Foreskin keratinocyte (primary cell): ENCODE measurements at places on chromosomes 5 and 9. TPM values are rescaled to one million over a fixed set of nuclear protein-coding genes. Genes with fewer than 3 reads are reported as not detected.

DNA sequence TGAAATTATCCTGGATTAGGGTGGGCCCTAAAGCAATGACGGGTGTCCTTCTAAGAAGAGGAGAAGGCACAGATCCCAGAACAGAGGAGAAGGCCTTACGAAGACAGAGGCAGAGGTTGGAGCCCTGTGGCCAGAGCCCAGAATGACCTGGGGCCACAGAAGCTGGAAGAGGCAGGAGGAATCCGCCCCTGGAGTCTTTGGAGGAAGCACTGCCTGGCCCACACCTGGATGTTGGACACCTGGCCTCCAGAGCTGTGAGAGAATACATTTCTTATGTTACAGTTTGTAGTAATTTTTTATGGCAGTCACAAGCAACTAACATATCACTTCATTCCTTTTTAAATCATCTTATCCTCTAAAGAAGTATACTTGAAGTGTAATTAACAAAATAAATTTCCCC, 8.5 kb downstream of the MRPL36 start:
- no peak for DNase-seq

Gene ARHGEF37
- polyA plus RNA-seq, result 0.96 and 1.2 TPM in 2 replicates

DNA sequence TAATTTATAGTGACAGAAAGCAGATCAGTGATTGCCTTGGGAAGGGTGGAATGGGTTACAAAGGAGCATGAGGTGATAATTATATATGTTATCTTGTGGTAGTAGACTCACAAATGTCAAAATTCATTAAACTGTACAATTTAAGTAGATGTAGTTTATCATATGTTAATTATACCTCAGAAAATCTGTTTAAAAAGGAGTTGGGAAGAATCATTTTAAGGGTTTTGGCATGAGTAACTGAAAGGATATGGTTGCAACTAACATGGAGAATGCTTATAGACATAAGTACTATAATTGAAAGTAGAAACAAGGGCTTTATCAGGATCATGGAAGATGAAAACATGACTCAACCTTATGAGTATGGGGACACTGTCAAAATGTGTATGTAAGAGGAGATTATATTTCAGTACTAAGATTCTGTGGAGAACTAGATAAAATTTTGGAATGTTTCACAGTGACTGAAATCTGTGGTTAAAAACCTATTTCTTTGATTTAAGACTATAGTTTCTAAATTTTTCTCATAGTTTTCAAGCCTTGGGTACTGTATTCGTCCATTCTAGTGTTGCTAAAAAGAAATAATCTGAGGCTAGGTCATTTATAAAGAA, 73.3 kb downstream of the FCHO2 start:
- no peak for DNase-seq

Gene TAS2R1
- not detected in 2 replicates for polyA plus RNA-seq

- no peak for DNase-seq
These were observed 126.5 kb downstream of the MAST4 start for GRCh38 chr5:66722686-66723085.

Gene IRX2
- 10.9 and 12.7 TPM in 2 replicates for polyA plus RNA-seq

Gene EMB
- 20.3 and 22.3 TPM in 2 replicates for polyA plus RNA-seq

DNA sequence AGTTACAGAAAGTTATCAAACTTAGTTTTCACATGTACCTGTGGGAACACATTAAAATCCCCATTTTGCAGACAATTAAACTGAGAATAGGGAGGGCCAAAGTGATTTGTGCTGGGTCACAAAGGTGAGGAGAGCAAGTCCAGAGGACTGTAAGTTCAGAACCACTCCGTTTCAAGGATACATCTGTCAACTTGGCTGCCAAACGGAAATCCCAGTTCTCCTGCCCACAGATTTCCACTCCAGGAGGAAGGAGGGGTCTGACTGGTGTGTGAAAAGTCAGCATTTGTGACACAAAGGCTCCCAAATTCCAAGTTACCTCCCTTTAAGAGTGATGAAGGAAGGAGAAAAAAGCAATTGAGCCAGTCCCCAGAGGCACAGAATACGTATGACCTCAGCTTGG, 42.3 kb downstream of the PRELID2 start:
- no peak for DNase-seq

GRCh38 chr5:93580927-93581445, at the start of gene NR2F1-AS1:
Gene NR2F1-AS1, minus strand, starts transcription at chr5:93581219.
- no peak for DNase-seq

GRCh38 chr5:28766565-28767158, 1728.3 kb upstream of the CDH9 start:
- DNase-seq, result no peak

Gene SPZ1
- polyA plus RNA-seq, result not detected in 2 replicates

GRCh38 chr5:12214267-12215015, 310.2 kb upstream of the CTNND2 start:
- DNase-seq, result peak; percentile 57

DNA sequence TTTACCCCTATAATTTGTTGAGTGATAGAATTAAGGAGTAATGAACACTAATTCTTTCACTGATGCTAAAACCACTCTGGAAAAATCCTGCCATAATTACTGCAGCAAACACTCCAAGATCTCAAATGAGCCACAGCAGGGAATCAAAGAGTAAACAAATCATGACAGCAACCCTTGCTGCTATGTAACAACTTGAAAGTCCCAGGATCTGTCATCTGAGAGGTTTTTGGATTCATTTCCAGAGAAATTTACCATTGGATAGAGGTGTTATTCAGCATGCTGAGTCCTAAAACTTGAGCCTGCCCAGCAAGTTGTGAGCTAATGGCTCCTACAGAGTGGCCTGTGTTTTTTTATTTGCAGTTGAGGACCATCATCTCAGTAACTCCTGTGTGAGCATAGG, 59.2 kb downstream of the PRLR start:
- no peak for DNase-seq

DNA sequence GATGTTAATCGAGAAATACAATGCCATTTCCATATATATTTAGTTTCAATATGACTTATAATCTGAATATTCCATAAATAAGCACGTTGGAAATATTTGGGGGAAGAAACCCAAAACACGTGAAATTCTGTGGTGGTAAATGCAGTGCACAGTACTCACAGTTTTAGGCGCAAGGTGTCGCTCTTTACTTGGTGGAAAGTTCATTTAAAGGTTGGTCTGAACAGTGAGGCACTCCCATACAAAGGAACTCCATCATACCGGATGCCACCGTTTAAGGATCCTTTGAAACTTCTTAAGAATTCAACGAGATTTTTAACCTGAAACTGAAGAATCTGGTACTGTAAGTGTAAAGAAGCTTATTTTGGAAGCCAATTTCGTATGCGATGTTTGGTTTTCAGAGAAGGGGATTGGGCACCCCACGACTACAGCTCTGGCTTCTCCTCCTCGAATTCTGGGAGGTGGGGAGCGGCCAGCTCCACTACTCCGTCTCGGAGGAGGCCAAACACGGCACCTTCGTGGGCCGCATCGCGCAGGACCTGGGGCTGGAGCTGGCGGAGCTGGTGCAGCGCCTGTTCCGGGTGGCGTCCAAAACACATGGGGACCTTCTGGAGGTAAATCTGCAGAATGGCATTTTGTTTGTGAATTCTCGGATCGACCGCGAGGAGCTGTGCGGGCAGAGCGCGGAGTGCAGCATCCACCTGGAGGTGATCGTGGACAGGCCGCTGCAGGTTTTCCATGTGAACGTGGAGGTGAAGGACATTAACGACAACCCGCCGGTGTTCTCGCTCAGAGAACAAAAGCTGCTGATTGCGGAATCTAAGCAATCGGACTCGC, at the start of gene PCDHA11:
PCDHA11 (plus strand) TSS at position 237 of the 834 bp plus-strand sequence; CDS start at position 384, 147 bp downstream.
- no peak for DNase-seq

DNA sequence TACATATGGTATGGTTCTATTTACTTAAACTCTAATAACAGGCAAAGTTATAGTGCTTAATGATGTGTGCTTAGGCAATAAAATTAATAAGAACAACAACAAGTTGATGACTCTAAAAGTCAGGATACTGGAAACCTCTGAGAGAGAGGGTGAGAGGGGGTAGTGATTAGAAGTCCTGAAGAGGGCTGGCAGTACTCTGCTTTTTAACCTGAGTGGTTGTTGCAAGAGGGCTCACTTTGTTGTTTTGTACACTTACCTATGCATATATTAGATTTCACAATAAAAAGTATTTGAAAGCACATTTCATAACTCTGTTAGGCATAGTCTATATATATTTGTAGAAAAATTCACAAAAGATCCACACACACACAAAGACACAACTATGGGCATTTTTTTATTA, 21.4 kb upstream of the ELL2 start:
- DNase-seq, result no peak

Gene VCAN
- polyA plus RNA-seq, result 0.35 and 0.77 TPM in 2 replicates

GRCh38 chr5:36066001-36066539, 612 bp downstream of the UGT3A2 start:
- DNase-seq, result no peak

GRCh38 chr5:179615203-179615602, 8.3 kb downstream of the HNRNPH1 start:
- DNase-seq, result no peak

DNA sequence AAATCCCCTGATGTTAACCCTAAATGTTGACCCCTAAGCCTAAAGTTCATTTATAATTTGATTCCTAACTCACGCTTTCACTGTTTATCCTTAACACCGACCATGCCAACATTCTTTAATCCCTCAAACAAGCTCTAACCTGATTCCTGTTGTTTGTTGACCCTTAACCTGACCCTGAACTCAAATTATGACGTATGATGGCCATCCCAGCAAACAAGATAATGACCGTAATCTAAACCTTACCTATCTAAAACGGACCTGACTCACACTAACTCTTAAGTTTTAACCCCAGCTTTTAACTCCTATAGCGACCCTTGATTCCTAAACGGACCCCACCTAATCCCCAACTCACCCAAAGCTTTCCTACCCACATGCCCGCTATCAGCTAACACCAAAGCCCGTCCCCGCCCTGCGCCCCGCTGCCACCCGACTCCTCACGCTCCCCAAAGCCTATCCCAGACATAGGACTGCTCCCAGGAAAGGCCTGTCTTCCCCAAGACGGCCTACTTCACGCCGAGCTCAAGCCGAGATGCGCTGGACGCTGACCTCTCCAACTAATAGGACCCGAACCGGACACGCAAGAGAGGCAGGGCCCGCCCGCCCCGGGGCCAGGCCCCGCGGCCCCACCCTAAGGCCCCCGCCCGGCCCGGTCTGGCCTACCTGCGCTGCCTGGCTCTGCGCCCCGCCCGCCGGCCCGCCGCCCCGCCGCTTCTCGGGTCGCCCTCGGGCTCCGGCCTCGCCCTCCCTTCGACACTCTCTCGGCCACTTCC, 395 bp downstream of the TLN1 start:
- peak; percentile 35 for DNase-seq

Gene SQSTM1
- 109 and 123 TPM in 2 replicates for polyA plus RNA-seq
